ENCODE measurements at places on chromosomes 5 and 9.

- DNase-seq = peak; percentile 68
Measured at GRCh38 chr5:43041669-43042175, 1.6 kb upstream of the ANXA2R start.

DNA sequence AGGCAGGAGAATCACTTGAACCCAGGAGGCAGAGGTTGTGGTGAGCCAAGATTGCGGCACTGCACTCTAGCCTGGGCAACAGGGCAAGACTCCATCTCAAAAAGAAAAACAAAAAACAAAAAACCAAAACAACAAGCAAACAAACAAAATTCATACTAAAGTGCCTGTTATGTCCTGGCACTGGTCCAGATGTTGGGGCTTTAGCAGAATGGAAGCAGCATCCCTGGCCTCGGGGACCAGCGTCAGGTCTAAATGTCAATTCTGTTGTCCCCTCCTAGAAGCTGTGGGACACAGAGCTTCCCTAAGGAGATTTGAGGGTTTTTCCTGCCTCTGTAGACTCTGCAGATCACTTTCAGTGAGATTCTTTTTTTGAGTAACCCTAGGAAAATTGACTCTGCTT lies 26.2 kb downstream of the PPARGC1B start:
- DNase-seq = no peak

- DNase-seq = no peak
Measured at GRCh38 chr5:177355868-177356168, 1.9 kb upstream of the RGS14 start.

DNA sequence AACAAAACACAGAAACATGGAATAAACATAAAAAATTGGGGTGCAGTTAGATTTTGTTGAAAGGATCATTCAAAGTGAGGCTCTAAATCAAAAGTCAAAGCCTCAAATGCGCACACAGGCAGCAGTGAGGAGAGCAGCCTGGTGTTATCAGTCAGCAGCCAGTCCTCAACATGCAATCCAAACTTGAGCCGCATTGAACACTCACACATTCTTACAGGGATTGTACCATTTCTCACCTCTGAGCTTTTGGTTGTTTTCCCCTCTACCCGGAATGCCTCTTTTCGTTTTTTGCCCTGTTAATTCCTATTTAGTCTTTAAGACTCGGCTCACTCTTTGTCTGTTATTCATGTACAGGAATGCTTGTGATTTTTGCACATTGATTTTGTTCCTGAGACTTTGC lies 81.1 kb upstream of the PUM3 start:
- no peak for DNase-seq

GRCh38 chr9:105296877-105297287 lies 52.4 kb downstream of the SLC44A1 start:
- DNase-seq = no peak

DNA sequence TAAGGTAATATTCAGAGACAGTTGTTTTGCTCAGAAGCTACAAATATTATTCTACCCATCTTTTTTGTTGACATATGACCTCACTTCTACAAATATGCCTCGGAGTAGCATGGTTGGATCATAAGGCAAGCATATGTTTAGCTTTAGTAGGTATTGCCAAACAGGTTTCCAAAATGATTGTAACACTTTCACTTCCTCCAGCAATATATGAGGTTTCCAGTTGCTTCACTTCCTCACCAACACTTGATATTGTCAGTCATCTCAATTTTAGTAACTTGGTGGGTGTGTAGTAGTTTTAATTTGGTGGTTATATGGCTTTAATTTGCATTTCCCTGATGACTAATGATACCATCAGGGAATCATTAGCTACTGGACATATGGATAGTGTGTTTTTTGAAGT lies 46.7 kb downstream of the TNFSF8 start:
- no peak for DNase-seq

DNA sequence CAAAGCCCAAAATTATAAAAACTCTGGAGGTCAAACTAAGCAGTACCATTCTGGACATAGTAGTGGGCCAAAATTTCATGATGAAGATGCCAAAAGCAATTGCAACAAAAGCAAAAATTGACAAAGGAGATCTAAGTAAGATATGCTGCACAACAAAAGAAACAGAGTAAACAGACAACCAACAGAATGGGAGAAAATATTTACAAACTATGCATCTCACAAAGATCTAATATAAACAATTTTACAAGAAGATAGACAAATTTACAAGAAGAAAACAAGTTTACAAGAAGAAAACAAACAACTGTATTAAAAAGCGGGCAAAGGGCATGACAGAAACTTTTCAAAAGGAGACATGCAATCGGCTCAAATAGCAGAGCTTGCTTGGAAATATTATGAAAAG lies 396.9 kb downstream of the CDH9 start:
- DNase-seq = no peak

DNA sequence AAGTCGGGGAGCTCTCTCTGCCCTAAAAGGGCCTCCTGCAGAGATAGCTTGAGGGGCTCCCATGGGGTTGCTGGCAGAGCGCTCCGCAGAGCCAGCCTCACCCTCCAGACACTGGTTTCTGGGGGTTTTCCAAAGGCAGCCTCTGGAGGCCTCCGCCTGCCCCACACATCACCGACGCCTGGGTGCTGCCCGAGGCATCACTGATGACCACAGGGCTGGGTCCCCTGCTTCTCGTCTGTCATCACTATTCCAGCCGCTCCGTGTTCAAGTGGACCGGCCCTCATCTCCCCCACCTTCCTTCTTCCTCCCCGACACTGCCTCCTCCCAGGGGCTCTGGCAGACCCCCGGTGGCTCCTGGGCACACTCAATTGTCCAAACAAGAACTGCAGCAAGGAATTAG lies 64.1 kb upstream of the IRX4 start:
- no peak for DNase-seq

DNA sequence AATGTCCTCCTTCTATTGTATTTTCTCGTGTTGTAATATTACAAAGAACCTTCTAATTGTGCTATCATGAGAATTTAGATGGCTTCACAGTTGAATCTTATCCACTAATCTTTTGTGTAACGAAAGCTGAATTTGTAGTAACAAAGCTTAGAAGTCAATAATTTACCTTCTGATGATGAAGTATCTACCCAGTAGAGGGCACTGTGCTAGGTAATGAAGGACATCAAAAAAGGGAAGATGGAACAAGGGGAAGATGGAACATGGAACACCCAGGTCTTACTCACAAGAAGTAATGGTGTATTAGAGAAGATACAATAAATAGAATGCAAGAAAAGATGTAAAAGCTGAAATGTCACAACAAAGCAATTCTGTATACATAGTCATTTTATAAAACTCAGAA lies 131.0 kb upstream of the CCNG1 start:
- DNase-seq = no peak
